CD4-positive, alpha-beta T cell treated with Interferon gamma for 1 hour (primary cell): ENCODE measurements at places on chromosomes 16 and 17.

DNA sequence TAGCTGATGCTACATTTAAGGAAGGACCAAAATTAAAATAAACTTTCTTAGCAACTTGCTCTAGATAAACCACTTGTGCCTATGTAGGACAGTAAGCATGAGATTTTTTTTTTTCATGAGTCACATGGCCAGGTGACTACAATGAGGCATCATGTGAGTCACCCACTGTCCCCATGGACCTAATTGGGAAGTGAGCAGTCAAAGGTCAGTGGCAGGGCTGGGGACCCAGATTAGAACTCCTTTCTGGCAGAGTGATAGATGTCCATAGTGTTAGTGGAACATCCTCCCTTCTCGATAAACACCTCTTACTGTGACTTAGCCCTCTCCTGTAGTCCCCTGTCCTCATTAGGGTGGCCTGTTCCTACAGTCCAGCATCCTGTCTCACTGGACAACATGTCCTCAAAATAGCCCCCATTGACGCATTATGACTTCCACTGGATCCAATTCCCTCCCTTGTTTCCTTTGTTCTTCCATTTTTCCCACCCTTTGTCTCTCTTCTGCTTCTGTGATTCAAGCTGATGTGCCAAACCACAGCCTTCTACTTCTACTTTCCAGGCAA is 12.4 kb downstream of the ITGB3 start:
- DNase-seq: no peak

- no peak for DNase-seq
Observed at GRCh38 chr16:79417601-79418008, 182.9 kb downstream of the MAF start.

DNA sequence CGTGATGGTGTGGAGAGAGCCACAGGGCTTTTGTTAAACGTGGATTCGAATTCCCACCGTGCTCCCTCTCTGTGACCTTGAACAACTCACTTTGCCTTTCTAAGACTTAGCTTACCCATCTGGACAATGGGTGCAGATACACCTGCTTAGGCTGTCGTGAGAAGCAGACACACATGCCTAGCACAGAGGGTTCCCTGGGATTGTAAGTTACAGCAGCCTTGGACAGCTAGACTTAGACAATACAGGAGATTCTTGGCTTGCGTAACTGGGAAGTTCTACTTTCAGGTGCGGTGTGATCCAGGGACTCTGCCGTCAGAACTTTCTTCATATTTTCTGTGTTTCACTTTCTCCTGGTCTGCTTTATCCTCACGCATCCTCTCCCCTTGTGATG is 127.0 kb downstream of the ABCC1 start:
- DNase-seq: no peak

DNA sequence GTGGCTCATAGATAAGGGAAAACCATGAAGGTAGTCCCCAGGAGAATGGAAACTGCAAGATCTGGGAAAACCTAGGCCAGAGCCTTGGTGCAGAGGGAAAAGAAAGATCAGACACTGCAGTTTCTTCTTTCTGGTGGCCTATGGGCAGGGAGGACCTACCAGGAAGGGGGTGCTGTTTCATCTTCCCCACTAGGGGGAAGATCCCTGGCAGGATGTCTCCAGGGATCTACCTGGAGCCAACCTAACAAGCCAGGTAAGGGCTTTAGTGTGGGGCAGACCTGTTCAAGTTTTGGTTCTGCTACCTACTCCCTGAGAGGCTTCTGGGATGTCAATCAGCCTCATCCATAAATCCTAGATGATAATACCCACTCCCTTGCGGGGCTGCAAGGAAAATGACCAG is 21.4 kb downstream of the TOM1L2 start:
- no peak for DNase-seq

- DNase-seq: no peak
Observed at GRCh38 chr16:70481929-70482536, 27.6 kb downstream of the FCSK start.

DNA sequence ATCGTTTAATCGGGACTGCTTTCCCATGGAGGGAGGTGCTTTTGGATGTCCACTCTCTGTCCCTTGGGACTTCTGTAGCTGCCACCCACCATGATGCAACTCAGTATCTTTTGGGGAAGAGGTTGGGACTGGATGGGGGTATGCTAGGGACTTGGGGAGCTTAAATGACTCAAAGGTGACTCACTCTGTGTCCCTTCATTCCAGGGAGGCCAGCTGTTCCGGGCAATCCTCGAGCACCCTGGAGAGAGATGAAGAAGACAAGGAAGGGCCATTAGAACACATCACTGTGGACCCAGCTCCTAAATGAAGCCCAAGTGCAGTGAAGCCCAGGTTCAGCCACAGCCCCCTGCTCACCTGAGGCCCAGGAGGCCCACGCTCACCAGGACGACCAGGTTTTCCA is 4.6 kb downstream of the COL1A1 start:
- no peak for DNase-seq
